ENCODE measurements at places on chromosomes 7 and 10.

- no peak for DNase-seq
These were observed 6.6 kb upstream of the INSIG1 start for GRCh38 chr7:155291045-155291530.

DNA sequence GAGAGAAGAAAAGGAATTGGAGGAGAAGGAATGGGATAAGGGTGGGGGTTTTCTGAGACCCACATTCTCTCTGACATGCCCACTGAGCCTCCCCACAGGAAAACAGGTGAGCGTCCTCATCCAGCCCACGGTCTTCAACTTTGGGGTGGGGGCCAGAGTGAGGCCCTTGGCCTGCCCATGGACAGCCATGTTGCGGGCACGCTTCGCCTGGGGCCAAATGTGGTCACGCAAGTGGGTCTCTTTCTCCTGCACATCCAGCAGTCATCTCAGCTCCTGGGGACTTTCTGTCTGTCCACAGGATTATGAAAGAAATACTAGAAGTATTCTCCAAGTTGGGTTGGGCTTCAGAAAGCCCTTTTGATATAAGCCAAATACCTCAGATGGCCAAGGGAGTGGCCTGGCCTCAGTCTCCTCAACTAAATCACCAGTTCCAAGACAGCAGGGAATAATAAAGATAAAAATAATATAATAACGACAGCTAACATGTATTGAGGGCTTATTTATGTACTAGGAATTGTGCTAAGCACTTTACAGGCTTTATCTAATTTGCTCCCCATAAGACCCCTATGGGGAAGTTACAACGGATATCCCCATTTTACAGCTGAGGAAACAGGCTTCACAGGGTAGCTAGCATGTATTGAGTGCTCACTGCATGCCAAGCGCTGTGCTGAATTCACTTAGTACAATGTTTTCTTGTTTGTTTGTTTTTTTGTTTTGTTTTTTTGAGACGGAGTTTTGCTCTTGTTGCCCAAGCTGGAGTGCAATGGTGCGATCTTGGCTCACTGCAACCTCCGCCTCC, 57.2 kb upstream of the LBX1 start:
- no peak for DNase-seq

DNA sequence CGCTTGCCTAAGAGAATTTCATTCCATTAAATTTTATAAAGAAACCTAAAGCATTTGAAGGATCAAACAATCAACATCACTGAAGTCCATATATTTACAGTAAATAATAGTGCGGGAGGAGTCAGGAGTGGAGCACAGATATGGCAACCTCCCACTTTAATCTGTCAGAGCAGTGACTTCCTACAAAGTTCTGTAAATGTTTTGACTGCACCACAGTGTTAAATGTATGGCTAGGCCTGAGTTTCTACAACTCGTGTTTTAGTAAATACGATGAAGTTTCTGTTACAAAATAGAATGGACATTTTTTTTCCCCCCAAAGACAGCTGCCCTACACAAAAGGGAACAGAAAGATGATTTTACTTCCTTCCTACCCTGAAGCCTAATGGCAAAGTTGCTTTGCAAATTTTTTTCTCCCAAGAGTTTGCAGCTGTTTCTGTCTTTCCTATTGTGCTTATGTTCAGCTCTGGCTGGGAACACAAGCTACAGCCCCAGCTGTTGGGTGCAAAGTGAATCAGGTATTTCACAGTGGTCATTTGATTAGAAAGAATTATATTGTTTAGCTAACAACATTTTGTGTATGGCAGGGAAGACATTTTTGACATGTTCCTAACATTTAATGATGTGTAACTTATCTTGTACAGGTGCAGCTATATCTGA, 62.1 kb downstream of the MET start:
- no peak for DNase-seq

GRCh38 chr7:138749960-138750359, 47.8 kb upstream of the TMEM213 start:
- DNase-seq: no peak

- no peak for DNase-seq
These were observed 407.5 kb upstream of the RNF32 start for GRCh38 chr7:156232931-156233705.

DNA sequence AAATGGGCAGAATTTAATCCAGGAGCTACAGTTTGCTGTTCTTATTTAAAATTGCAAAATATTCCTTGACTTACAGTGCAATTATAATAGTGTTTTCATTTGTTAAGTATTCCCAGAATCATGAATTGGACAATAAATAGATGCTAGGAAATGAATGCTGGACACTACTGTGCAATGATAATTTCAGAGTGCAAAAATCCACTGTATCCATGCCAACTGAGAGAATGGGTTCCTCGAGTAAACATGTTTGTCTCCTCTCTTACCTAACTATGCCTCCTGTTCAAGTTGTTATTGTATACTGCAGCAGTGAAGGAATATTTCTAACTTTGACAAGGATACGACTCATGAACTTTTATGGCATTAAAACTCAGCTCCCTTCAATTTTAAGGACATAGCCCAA, 1396.3 kb downstream of the GATA3 start:
- no peak for DNase-seq

DNA sequence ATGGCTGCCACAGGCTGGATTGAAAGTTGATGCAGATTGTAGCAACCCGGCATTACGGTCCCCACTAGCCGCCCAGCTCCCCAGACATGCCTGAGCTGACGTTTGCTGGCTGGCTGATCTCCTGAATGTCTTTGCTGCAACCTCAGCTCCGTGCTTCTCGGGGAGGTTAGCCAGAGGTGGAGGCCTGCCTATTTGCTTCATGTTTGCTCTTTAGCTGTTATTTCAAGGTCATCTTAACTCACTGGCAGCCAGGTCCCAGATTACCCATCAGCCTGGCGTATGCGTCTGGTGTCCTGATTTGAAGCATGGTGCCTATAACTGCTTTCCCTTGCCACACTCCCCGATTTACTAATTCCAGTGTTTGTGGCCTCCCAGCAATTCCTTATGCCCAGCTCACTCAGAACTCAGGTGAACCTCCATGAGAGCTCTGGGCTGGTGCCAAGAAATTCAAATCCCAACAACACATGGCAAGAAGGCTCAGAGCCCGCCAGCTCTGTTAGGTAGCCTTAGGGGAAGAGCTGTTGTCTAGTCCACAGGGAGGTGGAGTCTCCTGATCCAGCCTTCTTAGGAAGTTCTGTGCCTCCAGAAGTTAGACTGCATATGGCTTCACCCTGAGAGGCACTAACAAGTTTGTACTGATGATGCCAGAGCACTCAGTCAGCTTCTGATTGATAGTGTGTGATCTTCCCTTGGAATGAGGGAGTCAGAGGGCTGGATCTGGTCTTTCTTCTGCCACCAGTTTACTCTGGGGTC, 69.7 kb upstream of the EXOC4 start:
- DNase-seq: no peak

- DNase-seq: no peak
These were observed 24.1 kb downstream of the PDLIM1 start for GRCh38 chr10:95266674-95267095.

DNA sequence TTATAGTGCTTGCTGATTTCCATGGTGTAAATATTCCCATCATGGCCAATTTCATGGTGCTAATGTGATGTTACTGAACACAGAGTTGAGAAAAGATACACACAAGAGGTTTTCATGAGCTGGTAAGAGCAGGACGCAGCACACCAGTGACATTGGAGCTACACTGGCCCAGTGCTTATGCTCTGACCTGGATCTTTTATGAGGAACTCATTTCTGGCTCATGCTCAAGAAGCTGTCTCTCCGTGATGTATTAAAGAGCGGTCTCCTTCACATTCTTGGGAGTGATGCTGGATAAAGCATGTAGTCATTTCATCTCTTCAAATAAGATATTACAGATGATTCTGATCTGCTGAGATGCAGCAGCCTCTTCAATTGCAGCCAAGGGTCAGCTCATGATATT, 785.2 kb downstream of the GRID1 start:
- no peak for DNase-seq

DNA sequence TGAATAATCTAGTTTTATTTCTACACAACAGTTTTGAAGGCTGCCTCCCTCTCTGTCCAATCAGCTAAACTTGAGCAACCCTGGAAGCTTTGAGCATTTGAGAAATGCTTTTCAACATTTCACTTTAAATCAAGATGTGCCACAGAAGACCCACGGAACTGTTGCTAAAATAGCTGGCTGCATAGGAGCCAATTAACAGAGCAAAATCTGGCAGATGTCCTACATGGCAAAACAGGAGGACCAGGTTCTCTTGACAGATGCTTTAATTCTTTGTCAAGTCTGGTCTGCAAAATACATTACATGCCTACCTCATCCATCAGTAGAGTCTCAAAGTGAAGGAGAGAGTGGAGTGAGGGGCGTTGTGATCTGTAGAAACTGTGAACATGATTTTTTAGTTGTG, 185.9 kb downstream of the DPY19L1 start:
- DNase-seq: no peak

- no peak for DNase-seq
These were observed 1.2 kb downstream of the KLF6 start for GRCh38 chr10:3783682-3784432.

DNA sequence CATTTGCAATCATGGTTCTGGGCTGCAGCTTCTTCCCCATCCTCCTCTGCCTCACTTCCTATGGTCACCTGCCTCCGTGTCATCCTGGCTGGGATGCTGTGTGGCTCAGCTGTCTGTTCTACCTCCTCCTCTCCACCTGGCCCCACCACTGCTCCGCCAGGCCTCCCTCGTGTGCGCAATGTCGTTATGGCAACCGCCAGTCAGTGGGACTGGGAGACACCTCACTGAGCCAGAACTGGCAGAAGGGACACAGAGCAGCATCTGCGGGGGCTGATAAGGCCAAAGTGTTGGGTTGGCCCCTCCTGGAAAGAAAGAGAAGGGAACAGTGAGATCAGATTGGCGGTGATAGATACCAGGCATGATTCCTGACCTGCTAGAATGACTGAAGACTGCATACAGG, 527.5 kb downstream of the INHBA start:
- no peak for DNase-seq

DNA sequence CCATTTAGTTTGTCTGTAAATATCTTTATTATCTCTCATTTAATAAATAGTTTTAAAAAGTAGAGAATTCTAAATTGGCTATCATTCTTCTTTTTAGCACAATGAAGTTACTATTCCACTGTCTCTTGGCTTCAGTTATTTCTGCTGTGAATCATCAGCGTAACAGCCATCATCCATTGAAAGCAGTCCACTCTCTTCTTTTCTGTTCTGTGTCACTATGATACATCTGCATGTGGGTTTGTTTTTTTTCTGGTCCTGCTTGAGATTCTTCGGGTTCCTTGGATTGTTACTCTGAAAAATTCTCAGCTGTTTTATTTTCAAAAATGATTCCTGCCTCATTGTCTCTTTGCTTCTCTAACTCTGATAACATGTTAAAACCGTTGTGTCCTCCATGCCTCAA, 52.5 kb downstream of the CSGALNACT2 start:
- DNase-seq: no peak

GRCh38 chr10:33153968-33154327, 180.5 kb downstream of the NRP1 start:
- DNase-seq: no peak

Data from GDM1 (cell line).